ENCODE measurements at places on chromosomes 5 and 9.
A peak's percentile ranks its signal among the peaks of the same experiment; 100 is the strongest.

DNA sequence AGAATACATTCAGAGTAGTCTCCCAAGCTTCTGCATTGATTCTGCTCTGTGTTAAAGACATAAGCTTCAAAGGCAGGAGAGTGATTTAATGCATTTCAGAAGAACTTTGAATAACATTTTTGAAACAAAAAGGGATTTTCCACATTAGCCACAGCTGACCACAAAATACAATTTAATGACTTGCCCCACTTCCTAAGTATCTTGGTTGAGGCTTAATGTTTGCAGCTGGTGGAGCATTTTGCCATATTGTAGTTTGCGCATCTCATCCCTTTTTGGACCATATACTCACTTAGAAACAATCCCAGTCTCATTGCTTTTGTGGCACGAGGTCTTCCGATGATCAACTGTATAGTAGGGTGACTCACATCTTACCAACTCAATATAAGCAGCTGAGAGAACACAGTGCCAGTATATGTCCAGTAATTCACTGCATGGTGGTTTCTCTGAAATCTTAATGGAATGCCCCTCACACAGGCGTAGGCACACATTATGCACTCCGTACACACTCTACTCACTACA is 455.8 kb upstream of the PTGER4 start:
- DNase-seq = no peak

DNA sequence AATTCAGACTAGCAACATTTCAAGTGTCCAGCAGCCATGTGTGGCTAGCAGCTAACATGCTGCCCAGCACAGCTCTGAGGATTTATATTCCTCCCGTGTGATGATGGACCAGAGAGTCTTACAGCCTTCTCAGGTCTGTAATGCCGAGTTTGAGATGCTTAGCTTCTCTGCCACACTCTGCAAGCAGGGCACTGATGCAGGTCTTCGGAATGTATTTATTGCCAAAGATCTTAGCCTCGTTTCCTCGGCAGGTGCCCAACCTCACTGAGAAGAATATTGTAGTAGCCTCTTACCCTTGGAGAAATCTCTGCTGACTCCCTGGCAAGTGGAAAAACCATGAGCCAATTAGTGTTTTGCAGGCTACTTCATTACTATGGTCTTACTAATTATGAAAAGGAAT is 3.7 kb upstream of the RAI14 start:
- no peak for DNase-seq

- DNase-seq = no peak
These were observed 146.8 kb downstream of the GHR start for GRCh38 chr5:42569953-42570548.

DNA sequence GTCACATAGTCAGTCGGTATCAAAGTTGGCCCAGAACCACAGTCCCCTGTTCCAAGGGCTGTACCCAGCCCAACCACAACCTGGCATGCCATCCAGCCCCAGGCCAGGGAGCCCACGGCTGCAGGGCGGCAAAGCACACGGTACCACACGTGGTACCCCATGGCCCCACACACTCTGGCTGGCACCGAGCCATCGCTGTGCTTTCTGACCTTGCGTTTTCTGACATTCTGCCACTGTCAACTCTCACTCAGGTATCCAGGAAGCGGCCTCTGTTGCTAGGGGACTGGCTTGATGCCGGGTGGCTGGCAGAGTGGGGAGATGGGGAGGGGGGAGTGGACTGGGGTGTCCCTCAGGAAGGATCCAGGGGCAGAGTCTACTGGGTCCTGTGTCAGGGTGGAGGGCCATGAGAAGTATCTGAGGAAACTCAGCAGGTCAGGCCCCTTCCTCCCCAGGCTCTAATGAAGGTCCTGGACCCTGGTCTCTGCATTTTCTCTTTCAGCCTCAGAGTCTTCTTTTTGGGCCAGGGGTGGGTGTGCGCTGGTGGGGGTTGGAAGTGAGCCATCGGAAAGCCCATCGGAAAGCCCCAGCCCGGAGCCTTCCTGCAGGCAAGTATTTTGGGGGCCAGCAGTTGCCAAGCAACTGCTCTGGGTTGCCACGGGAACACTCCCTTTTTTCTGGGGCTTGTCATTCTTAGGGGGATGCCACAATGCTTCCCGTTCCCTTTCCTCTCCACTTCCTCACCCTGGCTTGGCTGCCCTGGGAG is 21.0 kb upstream of the RALGDS start:
- DNase-seq = peak; percentile 57

DNA sequence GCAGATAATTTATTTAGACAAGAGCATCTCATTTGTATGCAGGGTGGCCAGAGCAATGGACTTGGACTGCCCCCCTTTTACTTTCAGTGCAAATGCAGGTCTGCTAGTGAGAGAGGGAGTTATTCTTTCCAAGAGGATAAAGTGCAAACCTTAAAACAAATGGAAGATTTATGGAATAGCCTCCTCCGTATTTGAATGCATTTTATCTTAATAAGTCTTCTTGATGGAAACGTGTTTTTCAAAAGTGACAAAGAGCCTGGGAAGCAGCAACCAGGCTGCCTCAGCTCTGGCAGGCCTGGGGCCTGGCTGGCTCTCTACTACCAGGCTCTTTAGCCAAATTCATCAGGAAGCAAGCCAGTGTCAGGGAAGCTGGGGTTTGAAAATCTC is 6.8 kb downstream of the NR2F1 start:
- no peak for DNase-seq

- no peak for DNase-seq
These were observed 319.0 kb downstream of the BRINP1 start for GRCh38 chr9:119050281-119050680.

GRCh38 chr5:56202483-56202882 is 30.6 kb downstream of the ANKRD55 start:
- no peak for DNase-seq

- DNase-seq = no peak
These were observed 845.3 kb upstream of the PTPRD start for GRCh38 chr9:11457825-11458790.

GRCh38 chr5:957748-958485 is 50.7 kb upstream of the NKD2 start:
- no peak for DNase-seq

- DNase-seq = no peak
These were observed 24.2 kb upstream of the UBAC1 start for GRCh38 chr9:135985459-135985774.

GRCh38 chr5:10892147-10892910 is 131.3 kb upstream of the DAP start:
- no peak for DNase-seq

GRCh38 chr9:126150411-126151030 is 176.1 kb upstream of the MVB12B start:
- no peak for DNase-seq

- DNase-seq = no peak
These were observed 198.1 kb downstream of the C9orf50 start for GRCh38 chr9:129422843-129423192.

- no peak for DNase-seq
These were observed 72.2 kb downstream of the CERT1 start for GRCh38 chr5:75439276-75439675.

DNA sequence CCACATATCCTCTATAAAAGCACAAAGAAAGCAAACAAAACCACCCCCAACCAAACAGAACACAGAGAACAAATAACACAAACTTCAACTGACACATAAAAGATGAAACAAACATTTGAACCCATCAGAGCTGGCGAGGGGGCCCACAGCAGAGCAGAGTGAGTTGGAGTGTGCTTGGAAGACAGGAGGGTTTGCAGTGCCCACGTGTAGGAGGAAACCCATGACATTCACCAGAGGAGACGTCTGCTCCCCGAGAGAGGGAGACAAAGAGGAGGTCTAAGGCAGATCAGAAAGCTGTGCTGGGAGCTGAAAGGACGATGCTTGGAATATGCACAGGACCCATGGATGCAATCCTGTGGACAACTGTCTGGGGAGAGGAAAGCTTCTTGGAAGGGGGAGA is 27.0 kb downstream of the MRPL36 start:
- no peak for DNase-seq

DNA sequence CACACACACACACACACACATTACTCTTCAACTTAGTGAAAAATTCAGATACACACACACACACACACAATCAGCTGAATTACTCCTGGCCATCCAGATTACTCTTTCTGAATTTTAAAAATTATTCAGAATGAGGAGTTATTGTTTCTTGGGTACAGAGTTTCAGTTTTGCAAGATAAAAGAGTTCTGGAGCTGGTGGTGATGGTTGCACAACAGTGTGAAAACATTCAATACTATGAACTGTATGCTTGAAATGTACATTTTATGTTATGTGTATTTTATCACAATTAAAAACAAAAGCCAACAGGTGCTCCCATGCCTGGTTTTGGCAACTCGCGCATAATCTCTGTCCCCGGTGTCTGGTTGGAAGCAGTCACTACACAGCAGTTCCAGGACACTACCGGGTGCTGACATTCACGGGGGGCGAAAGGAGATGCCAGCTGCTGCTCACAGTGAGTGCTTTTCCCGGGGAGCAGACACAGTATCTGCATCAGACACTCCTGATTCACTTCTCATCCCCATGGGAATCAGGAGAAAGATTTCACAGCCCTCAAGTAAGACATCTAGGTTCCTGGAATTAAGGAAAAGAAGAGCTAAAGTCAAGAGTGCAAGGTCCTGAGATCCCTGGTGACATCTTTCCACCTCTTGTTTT is 55.7 kb downstream of the LHFPL2 start:
- no peak for DNase-seq

DNA sequence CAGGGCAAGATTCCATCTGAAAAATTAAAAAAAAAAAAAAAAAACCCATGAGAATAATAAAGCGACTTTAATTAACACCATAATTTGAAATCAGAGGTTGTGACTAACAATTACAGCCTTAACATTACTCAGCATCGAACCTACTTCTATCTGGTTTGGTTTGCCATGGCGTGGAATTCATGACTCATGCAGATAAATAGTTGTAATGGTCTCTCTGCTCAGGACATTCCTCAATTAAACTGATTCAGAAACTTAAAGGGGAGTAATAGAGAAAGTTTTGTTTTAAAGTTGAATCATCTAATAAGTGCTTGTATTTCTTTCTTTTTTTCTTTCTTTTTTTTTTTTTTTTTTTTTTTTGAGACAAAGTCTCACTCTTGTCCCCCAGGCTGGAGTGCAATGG is 135.5 kb downstream of the SPATA31D1 start:
- no peak for DNase-seq
